ENCODE measurements at places on chromosomes 4 and X.

GRCh38 chr4:38676986-38677385, 13.0 kb downstream of the KLF3 start:
- no peak for DNase-seq

DNA sequence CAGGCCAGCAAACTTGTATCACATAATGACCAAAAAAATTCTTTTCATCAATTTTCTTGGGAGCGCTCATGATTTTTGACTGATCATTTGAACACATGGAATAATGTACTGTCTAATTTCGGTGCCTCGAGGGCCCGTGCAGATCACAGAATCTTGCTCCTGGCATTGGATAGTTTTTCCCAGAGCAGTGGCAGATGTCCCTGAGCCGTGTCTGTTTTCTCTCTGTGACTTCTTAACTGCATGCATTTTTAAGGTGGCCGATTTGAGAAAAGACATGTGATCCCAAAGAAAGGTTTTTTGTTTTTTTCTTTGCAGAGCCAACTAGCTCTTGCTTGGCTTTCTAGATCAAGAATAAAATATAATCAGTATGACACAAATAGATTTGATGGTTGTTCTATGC, 19.7 kb downstream of the GPRIN3 start:
- no peak for DNase-seq

DNA sequence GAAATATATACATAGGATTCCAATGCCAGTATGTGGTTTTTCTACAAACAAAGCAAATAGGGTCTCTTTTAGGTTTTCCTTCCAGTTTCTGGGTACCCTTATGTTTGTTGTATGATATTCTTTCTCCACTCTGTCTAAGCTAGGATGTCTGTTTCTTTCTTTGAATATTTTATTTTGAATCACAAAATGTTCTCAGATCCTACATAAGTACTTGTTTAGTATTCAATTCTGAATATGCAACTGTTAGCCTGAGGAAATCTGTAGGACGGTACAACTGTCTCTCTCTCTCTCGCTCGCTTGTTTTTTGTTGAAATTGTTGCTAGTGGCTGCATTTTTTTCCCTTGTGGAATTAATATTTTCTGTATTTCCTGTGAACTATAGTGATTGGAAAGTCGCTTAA, 163.2 kb downstream of the CCSER1 start:
- DNase-seq = no peak

DNA sequence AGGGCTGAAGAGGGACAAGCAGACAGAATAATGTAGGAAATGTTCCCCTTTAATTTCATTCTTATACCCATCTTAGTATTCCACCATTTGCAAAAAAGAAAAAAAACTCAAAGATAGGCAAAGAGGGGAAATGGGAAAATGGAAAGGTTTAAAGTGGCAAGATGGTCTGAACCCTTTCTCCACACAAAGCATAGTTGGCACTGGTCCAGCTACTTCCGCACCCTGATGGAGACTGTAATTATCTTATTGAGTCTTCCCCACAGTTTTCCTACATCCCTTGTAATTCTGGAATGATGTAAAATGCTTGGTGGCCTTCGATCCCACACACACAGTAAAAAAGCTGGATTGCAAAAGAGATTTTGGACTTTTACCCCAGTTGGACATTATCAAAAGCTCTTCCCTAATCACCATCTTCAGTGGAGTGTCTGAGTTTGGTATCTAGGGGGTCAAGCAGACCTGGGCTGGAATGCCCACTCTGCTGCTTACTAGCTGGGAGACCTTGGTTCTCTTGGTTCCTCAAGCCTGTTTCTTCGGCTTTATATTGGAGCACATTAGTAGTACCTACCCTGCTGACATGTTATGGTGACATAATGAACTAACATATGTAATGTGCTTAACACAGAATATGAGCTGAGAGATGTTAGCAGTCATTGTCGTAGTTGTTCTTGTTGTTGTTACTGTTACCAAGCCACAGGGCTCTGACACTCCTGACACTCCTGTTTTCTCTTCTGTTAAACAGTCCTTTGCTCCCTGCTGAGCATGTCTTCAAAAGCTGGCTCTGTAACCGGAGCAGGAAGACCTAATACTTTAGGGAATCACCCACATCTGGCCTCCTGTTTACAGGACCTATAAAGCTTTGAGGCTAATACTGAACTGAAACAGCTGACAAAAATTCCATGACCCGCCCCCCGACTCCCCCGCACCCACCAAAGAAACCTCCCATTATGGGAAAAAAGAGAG, 4.7 kb downstream of the SRPX2 start:
- DNase-seq = no peak

DNA sequence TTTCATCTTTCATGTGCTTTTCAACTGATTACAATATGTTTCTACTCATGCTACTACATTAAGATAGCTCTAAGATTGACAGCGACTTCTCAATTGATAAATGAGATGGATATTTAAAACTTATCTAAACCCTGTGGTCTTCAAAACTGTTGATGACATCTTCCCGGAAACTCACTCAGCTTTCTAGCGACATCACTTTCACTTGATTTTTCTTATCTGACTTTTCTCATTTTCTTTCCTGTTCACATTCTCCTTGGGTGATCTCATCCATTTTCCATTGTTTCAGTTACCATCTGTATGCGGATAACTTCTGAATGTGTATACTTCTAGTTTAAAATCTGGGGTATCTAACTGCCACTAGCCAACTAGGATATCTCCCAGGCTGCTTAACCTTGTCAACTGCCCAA, 3.1 kb downstream of the POLR2B start:
- no peak for DNase-seq

GRCh38 chr4:26110493-26110892, 196.5 kb downstream of the SMIM20 start:
- DNase-seq = no peak

- DNase-seq = no peak
These were observed 129.7 kb downstream of the PLS3 start for GRCh38 chrX:115690511-115691216.

DNA sequence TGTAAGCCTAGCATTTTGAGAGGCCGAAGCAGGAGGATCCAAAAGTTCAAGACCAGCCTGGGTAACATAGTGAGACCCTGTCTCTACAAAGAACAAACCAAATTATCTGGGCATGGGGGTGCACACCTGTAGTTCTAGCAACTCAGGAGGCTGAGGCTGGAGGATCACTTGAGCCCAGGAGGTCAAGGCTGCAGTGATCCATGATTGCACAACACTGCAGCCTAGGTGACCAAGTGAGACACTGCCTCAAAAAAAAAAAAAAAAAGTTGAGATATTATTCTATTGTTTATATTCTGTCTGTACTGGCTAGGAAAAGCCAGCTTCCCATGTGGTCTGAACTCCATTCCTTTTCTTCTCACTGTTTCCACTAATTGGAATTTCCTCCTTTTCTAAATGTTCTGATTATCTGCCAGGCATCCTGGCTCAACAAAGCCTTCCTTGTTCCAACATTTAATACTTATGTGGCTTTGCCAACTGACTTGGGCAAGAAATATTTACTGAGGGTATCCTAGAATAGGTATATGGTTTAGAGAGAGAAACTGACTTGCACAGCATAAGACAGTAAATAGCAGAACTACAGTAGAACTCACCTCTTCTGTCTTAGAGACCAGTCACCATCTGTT, 175.2 kb upstream of the ADAMTS3 start:
- DNase-seq = no peak

GRCh38 chrX:97766501-97767095, 882.9 kb downstream of the RPA4 start:
- DNase-seq = no peak

GRCh38 chrX:52359614-52360232, 9.1 kb upstream of the XAGE2 start:
- no peak for DNase-seq

GRCh38 chr4:138182838-138183426, 59.2 kb downstream of the SLC7A11 start:
- DNase-seq = peak; percentile 29

DNA sequence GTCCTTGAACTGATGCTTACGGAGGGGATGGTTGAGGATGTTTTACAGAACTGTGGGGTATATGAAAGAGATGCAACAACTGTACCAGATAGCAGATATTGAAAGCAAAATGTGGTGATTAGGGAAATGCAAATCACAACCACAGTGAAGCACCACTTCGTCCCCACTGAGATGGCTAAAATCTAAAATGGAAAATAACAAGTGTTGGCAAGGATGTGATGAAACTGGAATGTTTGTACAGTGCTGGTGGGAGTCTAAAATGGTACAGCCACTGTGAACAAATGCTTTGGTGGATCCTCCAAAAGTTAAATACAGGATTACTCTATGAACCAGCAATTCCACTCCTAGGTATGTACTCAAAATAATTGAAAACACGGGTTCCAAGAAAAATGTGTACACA, 22.9 kb downstream of the XG start:
- DNase-seq = no peak

DNA sequence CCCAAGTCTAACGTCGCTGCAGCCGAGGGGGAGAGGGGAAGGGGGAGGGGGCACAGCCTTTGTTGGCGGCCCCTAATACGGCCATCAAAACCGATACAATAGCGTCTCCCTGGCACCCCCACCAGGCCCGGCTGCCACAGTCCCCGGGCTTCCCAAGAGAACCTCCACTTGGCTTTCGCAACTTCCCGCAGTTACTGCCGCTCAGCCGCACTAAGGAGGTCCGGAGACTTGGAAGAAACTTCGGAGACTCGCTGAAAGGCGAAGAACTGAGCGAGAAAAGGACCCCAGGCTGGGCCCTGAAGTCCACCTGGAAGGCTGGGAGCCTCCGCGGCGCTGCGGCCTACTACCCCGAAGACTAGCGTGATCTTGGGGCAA, 2.8 kb downstream of the NKX6-1 start:
- no peak for DNase-seq

DNA sequence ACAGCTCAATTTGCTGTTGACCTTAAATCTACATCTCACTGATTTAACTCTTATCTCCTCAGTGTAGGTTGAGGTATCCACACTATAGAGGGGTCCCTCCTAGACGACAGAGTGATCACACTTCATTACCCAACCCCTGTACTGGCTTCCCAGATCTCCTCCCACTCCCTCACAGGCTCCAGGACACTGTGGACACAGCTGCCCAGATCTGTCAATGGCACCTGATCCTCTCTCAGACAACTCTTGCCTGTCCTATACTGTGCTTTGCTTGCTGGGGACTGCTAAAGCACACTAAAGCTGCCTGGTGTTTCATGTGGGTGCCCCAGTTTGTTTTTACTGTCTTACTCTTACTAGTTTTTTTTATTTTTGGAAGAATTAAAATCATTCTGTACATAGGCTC, 27.9 kb downstream of the RAB40AL start:
- DNase-seq = no peak

GRCh38 chr4:22407361-22407760, 108.5 kb downstream of the ADGRA3 start:
- no peak for DNase-seq

GRCh38 chrX:155666741-155667140, 54.0 kb upstream of the TMLHE start:
- no peak for DNase-seq

DNA sequence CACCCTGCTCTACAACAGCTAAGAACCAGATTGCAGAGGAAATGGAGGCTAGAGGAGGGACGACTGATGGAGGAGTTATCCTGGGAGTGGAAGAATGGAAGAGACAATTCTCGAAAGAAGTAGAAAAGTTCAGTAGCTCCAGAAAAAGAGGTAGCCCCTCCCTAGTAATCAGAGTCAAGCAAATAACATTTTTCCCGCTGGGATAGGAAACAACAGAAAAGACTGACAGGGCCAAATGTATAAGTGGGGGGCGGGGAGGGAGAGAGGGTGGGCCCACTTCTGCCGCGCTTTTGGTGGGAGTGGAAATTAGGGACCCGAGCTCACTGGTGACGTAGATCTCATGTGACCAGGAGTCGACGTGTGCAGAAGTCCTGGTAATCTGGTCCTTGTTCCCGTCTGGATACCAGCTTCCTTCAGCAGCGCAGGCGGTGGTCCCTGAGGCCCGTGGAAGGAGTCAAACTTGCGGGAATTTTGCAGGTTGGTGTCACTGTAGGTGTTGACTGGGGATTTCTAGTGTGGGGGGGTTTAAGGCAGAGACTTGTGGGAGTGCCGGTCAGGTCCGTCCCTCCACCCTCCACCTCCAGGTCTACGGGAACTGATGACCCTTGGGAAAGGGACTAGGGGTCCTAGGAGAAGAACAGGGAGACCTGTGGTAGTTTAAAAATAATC, at the start of gene TCEAL9:
Gene TCEAL9, plus strand, starts transcription at position 377 of the 669 bp plus-strand sequence. CDS start 1,179 bp downstream, outside the sequence.
- DNase-seq = no peak

DNA sequence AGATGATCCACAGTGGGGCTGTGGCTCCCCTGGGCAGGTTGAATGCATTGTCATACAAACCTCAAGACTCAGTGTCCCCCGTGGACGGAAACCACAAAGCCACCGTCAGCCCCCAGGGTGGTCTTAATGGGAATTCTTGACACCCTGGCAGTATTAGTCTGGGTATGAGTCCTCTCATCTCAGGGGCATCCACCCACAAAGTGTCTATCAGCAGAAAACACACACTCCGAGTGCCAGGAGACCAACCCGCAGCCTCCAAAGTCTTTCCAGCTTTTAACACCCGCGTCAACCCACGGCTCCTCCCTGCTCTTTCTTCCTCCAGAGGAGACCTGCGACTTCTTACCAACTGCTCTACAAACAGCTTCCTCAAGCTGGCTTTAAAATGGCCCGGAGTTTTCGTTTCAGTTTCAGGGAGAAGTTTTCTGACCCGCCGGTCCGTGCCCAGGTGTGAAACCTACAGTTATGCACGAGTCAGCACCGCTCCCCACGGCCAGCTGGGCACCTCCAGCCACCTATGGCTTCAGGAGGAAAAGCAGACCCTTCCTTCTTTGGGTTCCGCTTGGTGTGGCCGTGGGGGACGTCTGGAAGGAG, 14.4 kb upstream of the ASMTL start:
- no peak for DNase-seq

DNA sequence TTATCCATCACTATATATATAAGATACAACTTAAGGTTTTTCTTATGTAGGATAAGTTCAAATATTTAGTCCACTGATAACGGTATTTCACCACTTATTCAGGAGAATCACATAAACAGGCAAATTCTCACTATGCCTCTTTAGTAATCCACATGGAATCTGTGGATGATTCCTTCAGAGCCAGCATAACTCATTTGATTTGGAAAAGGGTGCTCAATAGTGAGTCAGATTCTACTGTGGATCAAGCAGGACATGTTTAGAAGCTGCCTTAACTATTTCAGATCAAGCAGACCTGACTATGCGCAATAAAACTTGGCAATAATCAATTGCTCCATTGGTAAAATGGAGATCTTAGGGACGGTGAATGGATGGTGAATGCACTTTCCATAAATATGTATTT, 184.1 kb downstream of the CBR4 start:
- DNase-seq = no peak

GRCh38 chr4:109811707-109812106, 3.9 kb upstream of the GAR1 start:
- DNase-seq = no peak

GRCh38 chrX:25049357-25049756, 33.6 kb upstream of the ARX start:
- no peak for DNase-seq

GRCh38 chr4:26044524-26044923, 130.5 kb downstream of the SMIM20 start:
- DNase-seq = no peak

Data from AG04449 (cell line).